ENCODE measurements at places on chromosomes 6 and 20.

GRCh38 chr6:138222901-138223546 lies 4.7 kb upstream of the PBOV1 start:
- no peak for DNase-seq

DNA sequence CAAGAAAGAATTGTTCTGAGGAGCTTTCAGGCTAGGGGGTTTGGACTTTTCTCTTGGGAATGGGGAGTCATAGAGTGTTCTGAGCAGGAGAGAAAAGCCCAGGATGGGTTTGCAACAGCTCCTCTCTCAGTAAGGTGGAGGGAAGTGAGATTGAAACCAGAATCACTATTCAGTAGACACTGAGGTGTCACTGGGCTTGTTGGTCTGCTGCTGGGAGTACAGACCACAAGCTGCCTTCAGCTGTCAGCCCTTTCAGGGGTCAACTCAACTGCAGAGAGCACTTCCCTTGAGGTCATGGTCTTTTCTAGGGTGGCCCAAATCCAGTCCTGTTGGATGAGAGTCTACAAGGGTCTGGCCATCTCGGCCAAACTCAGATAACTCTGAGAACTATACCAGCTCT lies 12.9 kb upstream of the FOXA2 start:
- no peak for DNase-seq

GRCh38 chr6:128574402-128574801 lies 54.0 kb upstream of the PTPRK start:
- DNase-seq: no peak

GRCh38 chr20:25464501-25465242 lies 57.2 kb downstream of the GINS1 start:
- no peak for DNase-seq

DNA sequence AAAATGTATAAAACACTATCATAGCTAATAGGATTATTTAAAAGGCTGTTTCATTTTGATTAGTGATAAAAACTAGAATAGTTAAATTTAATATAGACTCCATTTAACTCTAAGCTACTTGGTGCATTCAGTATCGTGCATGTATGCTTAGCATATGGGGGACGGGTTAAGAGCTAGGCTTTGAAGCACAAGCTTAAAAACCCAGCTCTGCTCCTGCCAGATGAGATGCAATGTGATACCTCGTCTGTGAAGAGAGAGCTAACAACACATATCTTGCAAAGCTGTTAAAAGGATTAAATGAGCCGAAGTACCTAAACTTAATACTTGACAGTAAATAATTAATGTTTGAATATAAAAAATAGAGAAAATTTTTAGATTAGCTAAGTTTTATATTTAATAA lies 42.2 kb downstream of the DTNBP1 start:
- DNase-seq: no peak

DNA sequence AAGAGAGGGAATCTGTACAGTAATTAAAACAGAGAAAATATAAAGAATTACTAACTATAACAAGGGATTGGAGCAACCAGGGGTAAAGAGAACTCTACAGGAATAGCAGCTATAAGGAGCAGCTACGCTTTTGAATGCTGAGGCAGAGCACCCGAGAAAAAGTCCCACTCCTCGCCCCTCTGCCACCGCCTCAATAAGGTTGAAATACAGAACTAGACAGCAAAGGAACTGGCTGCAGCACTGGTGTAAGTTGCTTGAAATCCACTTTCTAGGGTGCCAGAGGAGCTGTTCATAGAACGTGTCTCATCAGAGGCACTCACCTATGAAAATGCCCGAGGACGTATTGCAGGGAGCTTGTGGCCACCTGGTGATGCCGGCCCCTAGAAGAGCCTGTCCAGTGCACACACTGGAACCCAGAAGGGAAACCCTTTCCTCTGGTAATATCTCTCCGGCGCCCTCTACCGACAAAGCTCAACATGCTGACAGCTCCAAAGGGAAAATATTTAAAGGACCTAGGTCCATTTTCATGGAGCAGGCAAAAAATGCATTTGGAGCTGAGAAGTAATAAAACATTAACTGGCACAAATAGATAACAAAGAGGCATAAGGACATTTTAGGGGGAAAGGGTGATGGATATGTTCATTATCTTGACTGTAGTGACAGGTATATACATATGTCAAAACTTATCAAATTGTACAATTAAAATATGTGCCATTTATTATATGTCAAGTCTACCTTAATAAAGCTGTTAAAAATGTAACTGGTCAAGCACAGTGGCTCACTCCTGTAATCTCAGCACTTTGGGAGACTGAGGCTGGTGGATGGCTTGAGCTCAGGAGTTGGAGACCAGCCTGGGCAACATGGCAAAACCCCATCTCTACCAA lies 137.4 kb upstream of the HDAC2 start:
- DNase-seq: peak; percentile 36

DNA sequence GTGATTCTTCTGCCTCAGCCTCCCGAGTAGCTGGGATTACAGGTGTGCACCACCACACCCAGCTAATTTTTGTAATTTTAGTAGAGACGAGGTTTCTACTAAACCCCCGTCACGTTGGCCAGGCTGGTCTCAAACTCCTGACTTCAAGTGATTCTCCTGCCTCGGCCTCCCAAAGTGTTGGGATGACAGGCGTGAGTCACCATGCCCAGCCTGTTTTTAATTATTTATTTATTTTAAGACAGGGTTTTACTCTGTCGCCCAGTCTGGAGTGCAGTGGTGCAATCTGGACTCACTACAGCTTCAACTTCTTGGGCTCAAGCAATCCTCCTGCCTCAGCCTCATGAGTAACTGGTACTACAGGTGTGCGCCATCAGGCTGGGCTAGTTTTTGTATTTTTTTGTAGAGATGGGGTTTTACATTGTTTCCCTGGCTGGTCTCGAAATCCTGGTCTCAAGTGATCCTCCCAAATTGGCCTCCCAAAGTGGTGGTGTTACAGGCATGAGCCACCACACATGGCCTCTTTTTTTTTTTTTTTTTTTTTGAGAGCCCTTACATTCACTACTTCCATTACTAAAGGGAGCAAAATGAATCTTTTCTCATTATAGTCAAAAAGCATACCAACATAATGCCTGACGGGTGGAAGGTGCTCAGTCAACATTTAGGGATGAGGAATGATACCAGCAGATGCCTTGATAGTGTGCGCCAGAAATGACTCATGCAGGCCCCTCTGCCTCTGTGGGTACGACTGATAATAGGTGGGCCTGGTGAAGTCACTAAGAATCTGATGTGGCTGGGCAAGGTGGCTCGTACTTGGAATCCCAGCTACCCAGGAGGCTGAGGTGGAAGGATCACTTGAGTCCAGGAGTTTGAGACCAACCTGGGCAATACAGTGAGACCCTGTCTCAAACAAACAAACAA lies 17.8 kb upstream of the RALGAPB start:
- DNase-seq: no peak

GRCh38 chr6:27250277-27251111 lies 3.0 kb downstream of the PRSS16 start:
- no peak for DNase-seq

GRCh38 chr20:41306061-41306727 lies 11.3 kb downstream of the ZHX3 start:
- DNase-seq: peak; percentile 65

DNA sequence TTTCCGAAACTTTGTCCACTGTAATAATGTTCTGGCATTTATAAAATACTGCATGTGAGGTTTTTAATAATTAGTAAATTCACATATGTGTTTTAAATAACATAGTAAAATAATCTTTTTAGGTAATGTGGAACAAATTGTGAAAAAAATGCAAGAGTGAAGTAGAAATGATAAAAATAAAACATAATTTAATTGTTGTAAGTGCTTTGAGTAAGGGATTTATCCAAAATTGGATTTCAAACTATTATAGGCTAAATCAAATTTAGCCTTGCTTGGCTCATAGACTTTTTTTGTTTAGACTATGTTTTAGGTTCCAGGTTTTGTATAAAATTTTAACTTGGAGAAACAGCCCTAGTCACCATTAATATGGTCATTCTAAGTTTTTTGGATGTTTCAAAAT lies 1029.5 kb downstream of the PHF3 start:
- DNase-seq: no peak

GRCh38 chr6:47196113-47196512 lies 113.6 kb downstream of the TNFRSF21 start:
- DNase-seq: no peak

DNA sequence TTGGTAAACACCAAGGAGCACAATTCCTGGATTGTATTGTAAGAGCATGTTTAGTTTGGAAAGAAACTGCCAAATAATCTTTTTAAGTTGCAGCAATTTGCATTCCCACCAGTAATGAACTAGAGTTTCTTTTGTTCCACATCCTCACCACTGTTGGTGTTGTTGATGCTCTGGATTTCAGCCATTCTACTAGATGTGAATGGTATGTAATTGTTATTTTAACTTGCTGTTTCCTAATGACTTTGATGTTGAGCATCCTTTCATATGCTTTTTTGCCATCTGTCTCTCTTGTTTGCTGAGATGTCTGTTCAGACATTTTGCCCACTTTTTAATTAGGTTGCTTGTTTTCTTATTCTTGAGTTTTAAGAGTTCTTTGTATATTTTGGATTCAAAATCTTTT lies 1654.1 kb downstream of the GRIK2 start:
- no peak for DNase-seq

- DNase-seq: no peak
Observed at GRCh38 chr20:34982270-34983088, 26.8 kb downstream of the MYH7B start.

- no peak for DNase-seq
Observed at GRCh38 chr20:47419953-47420514, 63.5 kb upstream of the ZMYND8 start.

- DNase-seq: no peak
Observed at GRCh38 chr6:93266116-93266817, 153.1 kb downstream of the EPHA7 start.

DNA sequence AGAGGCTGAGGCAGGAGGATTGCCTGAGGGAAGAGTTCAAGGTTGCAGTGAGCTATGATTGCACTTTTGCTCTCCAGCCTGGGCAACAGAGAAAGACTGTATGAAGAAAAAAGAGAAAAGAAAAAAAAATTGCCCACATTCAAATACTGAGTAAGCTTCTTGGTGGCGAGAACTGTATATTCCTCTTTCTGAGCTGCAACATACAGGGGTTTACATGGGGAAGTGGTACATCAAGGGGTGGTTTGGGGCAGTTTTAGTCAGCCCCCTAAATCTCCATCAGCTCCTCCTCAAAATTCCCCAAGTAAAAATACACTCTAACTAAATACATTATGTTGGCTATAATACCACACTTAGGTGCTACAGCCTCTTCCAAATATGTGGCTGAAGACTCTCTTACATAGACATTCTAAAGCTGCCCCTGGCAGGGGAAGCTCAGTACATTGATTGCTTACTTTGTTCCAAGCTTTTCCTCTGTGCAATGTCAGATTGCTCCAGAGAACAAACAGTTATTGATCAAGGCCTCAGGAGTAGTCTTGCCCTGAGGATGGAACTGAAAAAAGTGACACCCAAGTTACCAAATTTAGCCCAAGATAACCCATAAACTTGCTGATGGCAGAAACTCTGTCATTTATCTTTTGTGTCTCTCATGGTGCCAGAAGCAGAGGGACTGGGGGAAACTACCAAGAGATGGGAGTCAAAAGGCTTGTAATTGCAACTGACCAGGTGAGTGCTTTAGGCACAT lies 107.4 kb upstream of the RIPOR2 start:
- no peak for DNase-seq

DNA sequence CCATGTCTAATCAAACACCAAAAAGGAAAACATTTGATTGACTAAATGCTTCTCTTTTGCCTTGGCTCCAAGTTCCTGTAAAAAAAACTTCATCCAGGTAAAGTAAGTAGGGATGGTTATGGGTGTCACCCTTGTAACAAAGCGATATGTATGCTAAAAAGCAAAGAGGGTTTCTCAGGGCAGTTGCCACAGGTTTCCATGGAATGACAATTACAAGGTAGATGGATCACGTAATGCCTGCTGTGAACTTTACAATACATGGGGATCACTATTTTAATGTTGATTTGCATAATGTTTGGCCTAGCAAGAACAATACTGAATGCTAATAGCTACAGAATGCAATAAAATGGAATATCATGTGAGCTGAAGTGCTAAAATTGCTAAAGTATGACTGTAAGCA lies 2.9 kb upstream of the BMP2 start:
- no peak for DNase-seq

DNA sequence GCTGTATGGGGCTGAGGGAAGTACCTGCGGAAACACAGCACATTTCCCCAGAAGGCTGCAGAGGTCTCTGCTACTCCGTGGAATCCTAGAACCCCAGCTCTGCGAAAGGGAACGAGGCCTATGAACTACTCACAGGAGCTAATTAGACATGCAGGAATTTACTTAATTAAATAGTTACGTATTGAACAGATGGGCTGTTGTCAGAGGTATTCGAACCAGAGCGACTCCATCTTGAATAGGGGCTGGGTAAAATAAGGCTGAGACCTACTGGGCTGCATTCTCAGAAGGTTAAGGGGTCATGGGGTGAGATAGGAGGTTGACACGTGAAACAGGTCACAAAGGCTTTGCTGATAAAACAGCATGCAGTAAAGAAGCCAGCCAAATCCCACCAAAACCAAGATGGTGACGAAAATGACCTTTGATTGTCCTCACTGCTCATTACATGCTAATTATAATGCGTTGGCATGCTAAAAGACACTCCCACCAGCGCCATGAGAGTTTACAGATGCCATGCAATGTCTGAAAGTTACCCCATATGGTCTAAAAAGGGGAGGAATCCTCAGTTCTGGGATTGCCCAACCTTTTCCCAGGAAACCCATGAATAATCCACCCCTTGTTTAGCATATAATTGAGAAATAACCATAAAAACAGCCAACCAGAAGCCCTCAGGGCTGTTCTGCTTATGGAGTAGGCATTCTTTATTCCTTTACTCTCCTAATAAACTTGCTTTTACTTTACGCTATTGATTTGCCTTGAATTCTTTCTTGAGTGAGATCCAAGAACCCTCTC lies 14.7 kb upstream of the SSTR4 start:
- DNase-seq: no peak

- DNase-seq: peak; percentile 71
Observed at GRCh38 chr6:157764178-157765068, 58.6 kb upstream of the SNX9 start.

- DNase-seq: no peak
Observed at GRCh38 chr20:58033026-58033536, 195.4 kb downstream of the ANKRD60 start.

- DNase-seq: no peak
Observed at GRCh38 chr6:67431076-67431475, 1204.0 kb upstream of the ADGRB3 start.

GRCh38 chr6:138856654-138857053 lies 60.8 kb downstream of the ECT2L start:
- no peak for DNase-seq

GRCh38 chr6:169449221-169449620 lies 195.6 kb upstream of the THBS2 start:
- DNase-seq: no peak

All from GM20000 (cell line).